ENCODE measurements at places on chromosomes 4 and X. TPM values are rescaled to one million over a fixed set of nuclear protein-coding genes. Genes with fewer than 3 reads are reported as not detected.

GRCh38 chr4:134326866-134327265, 125.3 kb upstream of the PABPC4L start:
- DNase-seq: no peak

GRCh38 chrX:152821145-152821765, 9.3 kb downstream of the CETN2 start:
- DNase-seq: no peak

HTN3 gene
- total RNA-seq: not detected

- no peak for DNase-seq
Observed at GRCh38 chr4:136306361-136306760, 1225.9 kb downstream of the PCDH18 start.

DNA sequence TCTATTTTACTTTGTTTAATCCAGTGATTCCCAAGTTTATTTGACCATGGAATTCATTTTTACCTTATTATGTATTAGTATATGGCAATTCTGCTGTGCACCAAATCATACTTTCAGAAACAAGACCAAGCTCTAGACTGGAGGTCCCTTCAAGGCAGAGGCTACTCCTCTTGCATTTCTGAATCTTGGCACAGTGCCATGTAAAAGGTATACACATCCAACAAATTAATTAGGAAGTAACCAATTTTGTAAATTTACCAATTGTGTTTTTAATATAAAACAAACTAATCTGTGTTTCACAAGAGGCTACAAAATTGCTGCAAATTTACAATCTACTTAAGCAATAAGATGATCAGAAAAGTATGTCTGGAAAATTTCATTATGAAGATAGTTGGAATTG, 712.2 kb upstream of the HS3ST1 start:
- no peak for DNase-seq

All from activated T-cell treated with anti-CD3 and anti-CD28 coated beads, Interleukin-2, amount 50 U/mL, for 4 hours (primary cell).